ENCODE measurements at places on chromosomes 16 and 17. TPM values are rescaled to one million over a fixed set of nuclear protein-coding genes. Genes with fewer than 3 reads are reported as not detected.
A peak's percentile ranks its signal among the peaks of the same experiment; 100 is the strongest.

The USP10 gene
- total RNA-seq: 205 TPM

The CIITA gene
- not detected for total RNA-seq

The SETD1A gene
- total RNA-seq: 37.0 TPM

The TBC1D3K gene
- total RNA-seq: not detected

GRCh38 chr17:38617967-38618760, 12.4 kb upstream of the SRCIN1 start:
- peak; percentile 23 for DNase-seq

- DNase-seq: no peak
These were observed 145.8 kb downstream of the SPACA3 start for GRCh38 chr17:33137426-33137825.

GRCh38 chr16:25709213-25709612, 17.5 kb downstream of the HS3ST4 start:
- DNase-seq: no peak

GRCh38 chr16:22073350-22073749, 19.0 kb upstream of the VWA3A start:
- no peak for DNase-seq

GRCh38 chr17:60060474-60060873, 18.2 kb downstream of the HEATR6 start:
- no peak for DNase-seq

GRCh38 chr16:84881702-84882521, 62.1 kb downstream of the CRISPLD2 start:
- DNase-seq: no peak

DNA sequence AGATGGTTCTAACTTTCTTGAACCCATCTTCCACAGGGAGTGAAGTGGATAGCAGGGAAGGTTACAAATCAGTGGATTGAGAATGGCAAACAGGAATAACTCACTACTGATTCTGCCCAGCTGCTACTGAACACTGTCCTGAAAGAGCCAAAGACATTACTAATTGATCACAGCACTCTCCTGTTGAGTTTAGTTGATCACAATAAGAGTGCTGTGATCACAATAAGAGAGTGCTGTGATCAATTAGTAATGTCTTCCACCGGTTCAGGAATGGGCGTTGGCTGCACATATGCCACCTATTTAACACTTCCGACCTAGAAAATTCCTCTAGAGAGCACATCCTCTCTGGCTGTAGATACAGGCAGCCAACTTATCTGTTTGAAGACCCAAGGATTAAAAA, 11.4 kb downstream of the CFAP97D1 start:
- peak; percentile 52 for DNase-seq

Measured in H9 (cell line).